ENCODE measurements at places on chromosomes 4 and X.

DNA sequence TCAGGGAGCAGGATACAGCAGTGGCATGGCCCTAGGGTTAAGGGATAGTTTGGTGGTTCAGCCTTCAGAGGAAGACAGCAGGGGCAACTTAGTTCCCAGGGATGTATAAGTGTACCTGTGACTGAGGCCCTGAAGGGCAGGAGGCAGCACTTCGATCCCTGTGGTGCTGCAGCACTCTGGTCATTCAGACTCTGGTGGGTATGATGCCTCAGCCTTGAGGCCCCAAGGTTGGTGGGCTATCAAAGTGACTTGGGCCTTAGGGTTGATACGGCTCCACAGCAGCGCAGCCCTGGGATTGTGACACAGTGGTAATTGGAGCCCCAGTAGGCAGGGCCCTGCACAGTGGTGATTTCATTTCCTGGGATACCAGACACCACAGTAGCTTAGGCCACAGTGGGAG, 1703.1 kb downstream of the PCDH7 start:
- no peak for DNase-seq

DNA sequence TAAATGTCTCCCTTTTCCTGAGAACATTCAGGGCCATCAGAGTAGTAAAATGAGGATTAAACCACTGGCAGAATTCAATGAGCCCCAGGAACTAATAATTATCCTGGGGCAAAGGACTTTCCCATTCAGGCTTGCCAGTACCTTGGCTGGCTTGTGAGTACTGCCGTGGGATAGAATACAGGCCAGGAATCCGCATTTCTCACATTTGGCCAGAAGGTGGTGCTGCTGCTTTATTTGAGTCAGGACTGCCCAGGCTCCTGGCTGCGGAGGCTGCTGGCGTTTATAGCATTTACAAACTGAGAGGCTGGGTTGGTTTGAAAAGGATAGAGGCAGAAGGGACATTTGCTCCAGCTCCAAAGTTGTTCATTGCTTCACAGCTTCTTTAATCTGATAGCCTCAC, 91.4 kb downstream of the RTL9 start:
- DNase-seq: peak; percentile 69

DNA sequence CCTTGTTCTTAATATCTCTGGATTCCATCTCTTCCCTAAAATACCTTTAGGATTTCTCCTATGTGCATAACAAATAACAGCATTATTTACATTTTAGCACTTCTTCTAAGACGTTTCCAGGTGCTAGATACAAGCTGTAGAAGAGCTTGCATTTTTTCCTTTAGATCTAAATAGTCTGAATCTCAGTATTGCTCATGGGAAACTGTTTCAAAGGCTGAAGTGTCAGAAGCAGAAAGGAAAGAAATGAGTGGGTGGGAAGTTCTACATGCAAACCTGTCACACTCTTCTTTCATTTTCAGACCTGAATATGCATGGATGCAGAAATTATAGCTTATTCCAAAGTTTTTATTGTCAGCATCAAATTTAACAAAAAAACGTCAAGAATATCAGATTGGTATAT, 41.8 kb downstream of the FGF13 start:
- DNase-seq: no peak

DNA sequence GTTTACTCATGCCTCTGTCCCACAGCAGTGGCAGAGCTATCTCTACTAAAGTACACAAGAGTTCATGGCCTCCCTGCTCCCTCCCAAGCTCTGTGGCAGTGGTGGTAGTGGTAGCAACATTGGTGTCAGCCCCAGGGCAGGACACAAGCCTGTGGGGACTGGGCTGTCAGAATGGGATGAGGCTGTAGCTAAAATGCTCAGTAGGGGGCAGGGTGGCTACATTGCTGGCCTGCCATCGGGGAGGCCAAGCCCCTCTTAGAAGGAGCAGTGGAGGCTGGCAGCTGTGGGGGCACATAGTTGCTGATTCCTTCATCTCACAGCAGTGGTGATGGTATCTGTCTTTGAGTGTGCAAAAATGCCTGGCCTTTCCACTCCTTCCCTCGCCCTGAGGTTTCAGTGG, 461.7 kb downstream of the PCDH18 start:
- DNase-seq: no peak

DNA sequence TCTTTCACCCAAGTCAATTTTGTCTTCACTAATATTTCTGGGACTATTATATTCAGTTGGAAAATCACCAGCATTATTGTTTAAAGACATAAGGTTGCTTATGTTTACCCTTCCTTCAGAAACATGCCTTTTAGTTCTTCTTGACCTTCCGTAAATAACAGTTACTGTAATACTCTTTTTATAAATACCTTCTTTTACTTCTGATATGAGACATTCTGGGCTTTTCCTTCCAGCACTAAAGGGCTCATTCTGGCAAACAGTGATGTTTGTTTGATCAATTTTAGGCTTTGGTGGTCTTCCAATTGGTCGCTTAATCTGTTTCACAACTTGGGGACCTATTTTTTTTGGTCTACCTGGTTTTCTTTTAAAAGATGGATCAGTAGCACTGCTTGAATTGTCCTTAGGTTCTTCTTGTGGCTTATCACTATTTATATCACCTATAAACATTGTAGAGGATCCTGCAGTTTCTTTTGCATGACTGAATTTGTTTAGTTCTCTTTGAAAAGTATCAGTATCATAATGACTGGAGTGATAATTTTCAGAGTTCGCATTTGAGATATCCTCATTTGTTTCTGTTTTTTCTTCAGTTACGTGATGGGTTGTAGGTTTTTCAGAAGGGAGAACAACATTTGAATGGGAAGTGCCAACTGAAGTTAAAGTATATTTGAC, 64.8 kb downstream of the NCAPG start:
- DNase-seq: no peak

DNA sequence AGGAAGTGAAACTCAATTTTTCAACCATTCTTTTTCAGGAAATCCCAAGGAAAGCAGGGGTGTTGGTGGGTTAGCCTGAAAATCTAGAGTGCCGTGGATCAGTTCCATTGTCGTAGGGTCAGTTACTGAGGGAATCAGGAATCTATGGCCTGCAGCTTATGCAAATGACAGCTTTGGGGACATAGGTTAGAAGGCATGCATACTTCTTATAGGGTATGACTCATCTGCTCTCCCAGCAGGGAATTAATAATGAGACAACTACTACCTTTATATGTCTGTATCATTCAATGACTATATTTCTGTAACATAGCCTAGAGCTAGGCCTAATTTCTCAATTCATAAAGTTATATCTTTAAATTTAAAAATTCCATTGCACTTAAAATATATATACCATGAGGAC, 36.6 kb downstream of the ZNF41 start:
- DNase-seq: no peak

DNA sequence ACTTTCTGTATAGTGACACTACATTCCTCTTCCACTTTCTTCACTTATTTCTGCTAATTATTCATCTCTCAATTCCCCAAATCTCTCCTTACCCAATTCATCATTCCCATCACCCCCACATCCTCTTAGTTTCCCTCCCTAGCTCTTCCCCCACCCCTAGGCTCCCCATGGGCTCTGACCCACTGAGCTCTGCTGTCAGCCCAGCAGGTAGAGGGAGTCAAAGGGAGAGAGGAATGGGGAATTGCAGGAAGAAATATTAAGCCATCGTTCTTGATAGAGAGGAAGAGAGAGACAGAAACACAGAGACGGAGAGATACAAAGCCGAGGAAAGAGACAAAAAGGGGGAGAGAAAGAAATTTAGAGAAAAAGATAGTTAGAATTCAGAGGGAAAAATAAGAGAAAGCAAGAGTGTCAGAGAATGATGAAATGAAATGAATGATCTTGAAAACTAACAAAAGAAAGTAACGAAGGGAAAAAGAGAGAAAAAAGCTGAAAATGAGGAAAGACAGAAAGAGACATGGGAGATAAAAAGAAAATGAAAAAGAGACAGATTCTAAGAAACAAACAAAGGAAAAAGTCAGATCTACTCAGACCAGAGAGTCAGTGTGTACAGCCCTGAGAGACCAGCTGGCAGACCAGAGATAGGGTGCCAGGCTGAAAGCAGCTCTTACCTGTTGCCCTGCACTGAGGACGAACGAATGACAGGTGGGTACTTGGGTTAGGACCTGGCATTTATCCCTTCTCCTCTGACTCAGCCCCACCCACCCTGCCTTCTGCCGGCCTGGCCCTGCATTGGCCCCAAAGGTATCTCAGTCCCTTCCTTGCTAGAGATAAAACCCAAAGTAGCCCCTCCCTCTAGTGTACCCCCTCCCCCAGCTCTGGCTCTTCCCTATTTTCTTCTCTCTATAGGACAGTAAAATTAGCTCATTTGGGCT, at the start of gene ALAS2:
TSS of gene ALAS2 (minus strand) at position 707 of the 935 bp plus-strand sequence. CDS start 4,977 bp downstream, outside the sequence.
- DNase-seq: no peak

GRCh38 chr4:78569306-78569821, 17.8 kb downstream of the ANXA3 start:
- DNase-seq: no peak

DNA sequence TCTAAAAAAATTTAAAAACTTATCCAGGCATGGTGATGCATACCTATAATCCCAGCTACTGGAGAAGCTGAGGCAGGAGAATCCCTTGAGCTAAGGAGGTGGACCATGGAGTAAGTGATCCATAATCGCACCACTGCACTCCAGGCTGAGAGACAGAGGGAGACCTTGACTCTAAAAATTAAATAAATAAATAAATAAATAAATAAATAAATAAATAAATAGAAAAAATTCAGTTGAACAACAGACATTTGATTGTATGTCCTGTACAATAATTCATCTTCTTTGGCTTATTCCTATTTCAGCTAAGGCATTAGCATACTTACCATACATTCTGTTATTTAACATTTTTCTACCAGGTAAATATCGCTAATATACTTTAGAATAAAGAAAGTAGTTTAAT, 726.1 kb upstream of the GALNTL6 start:
- no peak for DNase-seq
